Motor neuron (in vitro differentiated cells): ENCODE measurements at places on chromosomes 12 and 14.

DNA sequence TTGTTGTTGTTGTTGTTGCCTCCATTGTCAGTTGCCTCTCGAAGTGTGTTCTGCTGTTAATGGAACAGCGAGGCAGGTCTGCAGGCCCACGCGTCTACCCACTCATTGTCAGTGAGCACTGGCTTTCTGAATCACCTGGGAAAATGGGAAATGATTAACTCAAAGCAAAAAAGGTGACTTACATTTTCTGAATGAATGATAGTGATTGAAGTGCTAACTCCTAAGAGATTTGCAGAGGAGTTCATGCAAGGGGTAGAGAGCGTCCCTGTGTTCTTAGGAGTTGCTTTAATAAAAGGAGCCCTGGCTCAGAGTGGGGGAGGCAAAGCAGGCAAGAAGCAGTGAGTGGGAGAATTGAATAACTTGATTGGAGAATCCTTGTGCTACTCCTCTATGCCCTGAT is 177.6 kb downstream of the CAND1 start:
- no peak for ATAC-seq

DNA sequence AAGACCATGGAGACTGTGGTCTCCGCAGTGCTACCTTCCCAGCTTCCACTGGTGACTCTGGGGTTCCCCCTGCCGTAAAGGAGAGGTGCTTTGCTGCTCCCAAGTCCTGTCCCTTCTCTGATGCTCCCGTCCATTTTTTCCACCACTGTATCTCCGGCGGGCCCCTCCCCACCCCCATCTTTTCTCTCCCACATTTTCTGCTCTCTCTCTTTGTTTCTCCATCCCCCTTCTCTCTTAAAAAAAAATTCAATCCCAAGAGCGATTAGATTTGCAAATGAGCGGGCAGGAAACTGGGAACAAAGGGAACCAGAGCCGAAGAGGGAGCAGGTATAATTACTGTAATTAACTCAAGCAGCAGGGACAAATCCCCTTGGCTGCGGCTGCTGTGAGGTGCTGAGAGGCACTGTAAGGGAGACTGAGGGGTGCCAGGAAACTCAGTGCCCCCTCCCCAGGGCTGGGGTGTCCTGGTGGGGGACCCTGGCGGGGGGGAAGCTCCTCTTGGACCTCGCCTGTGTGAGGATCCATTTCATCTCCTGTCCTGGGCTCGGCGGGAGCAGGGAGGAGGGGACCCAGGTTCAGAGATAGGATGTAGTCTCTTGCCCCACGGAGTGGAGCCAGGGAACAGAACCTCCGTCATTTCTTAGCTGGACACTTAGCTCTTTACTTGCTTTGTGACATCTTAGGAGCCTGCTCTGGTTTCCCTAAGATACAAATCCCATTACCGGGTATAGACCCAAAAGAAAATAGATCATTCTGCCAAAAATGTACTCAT is 140.4 kb upstream of the NRXN3 start:
- ATAC-seq: peak; percentile 65

- no peak for ATAC-seq
Measured at GRCh38 chr12:1779783-1780182, 40.6 kb upstream of the LRTM2 start.

DNA sequence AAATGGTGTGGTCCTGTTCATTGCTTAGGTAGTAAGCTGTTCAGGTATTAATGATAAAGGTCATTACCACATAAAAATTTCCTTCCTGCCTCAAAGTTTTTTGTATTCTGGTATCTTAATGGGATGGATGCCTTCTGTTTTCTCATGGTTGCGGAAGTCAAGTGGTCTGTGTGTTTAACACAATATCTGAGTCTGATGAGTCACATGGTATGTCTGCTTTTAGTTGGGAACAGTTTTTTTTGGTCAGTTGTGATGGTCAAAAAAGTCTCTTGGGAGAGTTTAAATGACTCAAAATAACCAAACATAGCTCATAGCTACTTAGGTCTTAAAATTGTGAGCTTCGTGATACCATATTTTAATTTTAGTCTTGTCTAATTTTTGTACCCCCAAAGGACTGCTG is 40.7 kb downstream of the STK38L start:
- no peak for ATAC-seq

GRCh38 chr14:36361210-36361853 is 40.9 kb upstream of the MBIP start:
- no peak for ATAC-seq

- peak; percentile 6 for ATAC-seq
Measured at GRCh38 chr12:129871991-129872972, 31.5 kb downstream of the TMEM132D start.

GRCh38 chr14:63308723-63309317 is 9.9 kb downstream of the GPHB5 start:
- peak; percentile 37 for ATAC-seq

GRCh38 chr12:81597928-81598604 is 161.1 kb downstream of the PPFIA2 start:
- peak; percentile 100 for ATAC-seq
